ENCODE measurements at places on chromosomes 16 and 17.

- DNase-seq, result no peak
These were observed 6.4 kb downstream of the SIAH1 start for GRCh38 chr16:48378836-48379235.

GRCh38 chr17:14940938-14941265 lies 324.2 kb downstream of the PMP22 start:
- DNase-seq, result no peak

DNA sequence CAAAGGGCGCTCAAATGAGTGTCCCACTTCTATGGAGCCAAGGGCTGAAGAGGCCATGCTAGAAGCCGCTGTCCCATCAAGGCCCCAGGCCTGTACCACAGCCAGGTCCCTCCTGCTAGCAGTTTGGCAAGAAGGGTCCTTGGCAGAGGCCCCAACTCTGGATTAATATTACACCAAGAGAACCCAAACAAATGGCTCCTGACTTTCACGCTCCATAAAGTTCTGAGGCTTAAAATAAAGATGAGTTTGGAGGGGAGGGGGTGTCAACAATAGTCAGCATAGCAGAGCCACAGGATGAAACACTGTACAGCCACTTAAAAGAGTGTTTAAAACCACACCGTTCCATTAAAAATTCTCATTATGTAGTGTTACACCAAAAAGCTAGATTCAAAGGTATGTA lies 30.5 kb downstream of the CUEDC1 start:
- no peak for DNase-seq

GRCh38 chr16:12680531-12680930 lies 123.2 kb downstream of the CPPED1 start:
- no peak for DNase-seq

- DNase-seq, result no peak
These were observed 14.4 kb downstream of the MMP15 start for GRCh38 chr16:58039829-58040495.

- DNase-seq, result no peak
These were observed 49.6 kb upstream of the SIAH1 start for GRCh38 chr16:48434653-48435317.

GRCh38 chr17:50953518-50953830 lies 87.3 kb upstream of the TOB1 start:
- DNase-seq, result no peak

DNA sequence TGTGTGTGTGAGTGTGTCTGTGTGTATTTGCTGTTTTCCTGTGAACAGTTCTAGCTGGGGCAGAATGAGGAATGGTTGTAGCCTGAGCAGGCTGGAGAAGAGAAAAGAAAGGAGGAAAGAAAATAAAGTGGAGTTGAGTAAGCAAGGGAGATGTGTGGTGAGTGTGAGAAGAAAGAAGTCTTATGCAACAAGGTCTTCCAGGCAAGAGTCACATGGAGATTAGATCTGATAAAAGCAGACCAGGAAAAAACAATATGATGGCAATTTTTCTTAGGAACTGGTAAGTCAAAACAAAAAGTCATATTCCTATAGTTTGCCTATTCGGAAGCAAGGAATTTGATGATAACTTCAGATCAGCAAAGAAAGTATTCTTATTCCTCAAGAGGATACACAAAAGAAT lies 125.0 kb downstream of the HS3ST3A1 start:
- DNase-seq, result no peak

GRCh38 chr16:81442220-81442915 lies 2.2 kb upstream of the CMIP start:
- no peak for DNase-seq

- DNase-seq, result no peak
These were observed 505.3 kb upstream of the CDH5 start for GRCh38 chr16:65861131-65861731.

GRCh38 chr17:11701911-11702310 lies 103.6 kb downstream of the DNAH9 start:
- no peak for DNase-seq

GRCh38 chr17:73911726-73912372 lies 267.6 kb upstream of the SDK2 start:
- DNase-seq, result no peak

GRCh38 chr17:14047591-14047990 lies 21.7 kb upstream of the COX10 start:
- DNase-seq, result no peak

DNA sequence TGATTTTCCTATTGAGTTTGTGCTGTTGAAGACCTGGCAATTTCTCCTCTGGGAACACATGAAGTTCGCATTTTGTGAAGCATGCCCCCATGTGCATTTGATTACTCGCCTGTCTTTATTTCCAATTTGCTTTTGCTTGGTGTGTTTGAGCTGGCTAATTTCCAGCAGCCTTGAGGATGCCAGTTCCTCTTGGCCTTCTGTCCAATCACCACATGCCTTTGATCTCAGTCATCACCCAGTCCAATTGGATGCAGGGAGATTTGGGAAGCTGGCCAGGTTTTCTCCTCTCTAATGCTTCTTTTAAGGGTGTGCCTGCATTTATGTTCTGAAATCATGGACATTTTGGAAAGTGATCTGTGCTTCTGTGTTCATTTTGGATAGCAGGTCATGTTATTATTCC lies 3.8 kb upstream of the TMEM100 start:
- no peak for DNase-seq

DNA sequence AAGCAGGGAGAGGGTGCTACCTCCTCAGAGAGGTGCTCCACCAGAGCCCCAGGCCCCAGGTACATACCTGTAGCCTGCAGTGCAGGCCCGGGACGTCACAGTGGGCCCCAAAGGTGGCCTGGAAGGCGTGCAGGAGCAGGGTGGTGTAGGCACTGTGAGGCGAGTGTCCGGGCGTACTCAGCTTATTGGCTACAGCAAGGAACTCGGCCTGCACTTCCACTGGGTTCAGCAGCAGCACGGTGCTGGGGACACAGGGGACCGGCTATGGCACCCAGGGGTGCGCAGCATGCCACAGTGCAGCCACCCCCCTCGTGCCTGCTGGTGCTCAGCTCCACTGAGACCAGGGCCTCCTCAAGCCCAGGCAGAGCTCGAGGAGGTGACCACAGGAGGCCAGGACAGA lies 23.2 kb upstream of the PIK3R6 start:
- no peak for DNase-seq

DNA sequence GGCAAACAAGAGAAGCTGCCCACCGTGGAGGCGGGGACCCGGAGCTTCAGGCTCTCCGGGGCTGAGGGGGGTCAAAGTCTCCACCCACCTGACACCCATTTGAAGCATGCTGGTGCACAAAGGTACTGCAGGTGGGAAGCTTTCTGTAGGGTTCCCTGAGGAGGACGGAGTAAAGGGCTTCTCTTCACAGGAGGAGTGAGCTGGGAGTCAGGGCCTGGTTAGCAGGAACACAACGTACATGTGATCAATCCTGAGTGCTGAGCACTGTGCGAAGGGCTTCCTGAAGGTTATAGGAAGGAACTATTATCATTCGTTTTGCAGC lies 252.9 kb upstream of the RPL38 start:
- DNase-seq, result no peak

DNA sequence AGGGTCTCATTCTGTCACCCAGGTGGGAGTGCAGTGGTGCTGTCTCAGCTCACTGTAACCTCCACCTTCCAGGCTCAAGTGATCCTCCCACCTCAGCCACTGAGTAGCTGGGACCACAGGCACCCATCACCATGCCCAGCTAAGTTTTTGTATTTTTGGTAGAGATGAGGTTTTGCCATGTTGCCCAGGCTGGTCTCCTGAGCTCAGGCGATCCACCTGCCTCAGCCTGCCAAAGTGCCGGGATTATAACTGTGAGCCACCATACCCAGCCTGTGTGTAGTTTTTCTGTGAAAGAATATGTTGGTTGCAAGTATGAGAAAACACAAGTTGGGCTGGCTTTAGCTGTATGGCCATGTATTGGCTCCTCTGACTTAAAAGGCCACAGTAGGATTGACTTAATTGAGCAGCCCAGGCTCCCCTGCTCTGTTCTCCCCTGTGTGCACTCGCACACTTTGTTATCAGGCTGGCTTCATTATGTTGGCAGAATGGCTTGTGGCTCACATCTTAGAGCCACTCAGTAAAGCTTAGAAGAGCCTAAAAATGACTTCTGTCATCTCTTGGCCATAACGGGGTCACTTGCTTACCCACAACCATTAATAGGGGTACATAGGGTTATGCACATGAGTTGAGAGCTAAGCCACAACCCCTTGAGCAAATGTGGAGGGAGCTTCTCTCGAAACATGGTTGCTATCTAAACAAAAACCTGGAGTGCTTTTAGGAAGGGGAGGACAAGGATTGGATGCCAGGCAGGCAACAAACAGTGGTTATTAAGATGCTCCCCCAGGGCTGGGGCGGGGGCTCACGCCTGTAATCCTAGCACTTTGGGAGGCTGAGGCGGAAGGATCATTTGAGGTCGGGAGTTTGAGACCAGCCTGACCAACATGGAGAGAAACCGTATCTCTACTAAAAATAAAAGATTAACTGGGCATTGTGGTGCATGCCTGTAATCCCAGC lies 6.1 kb downstream of the HAPSTR1 start:
- DNase-seq, result no peak

GRCh38 chr16:63188086-63188771 lies 1152.0 kb upstream of the CDH8 start:
- no peak for DNase-seq

- no peak for DNase-seq
These were observed 127.7 kb upstream of the GSE1 start for GRCh38 chr16:85485379-85485778.

DNA sequence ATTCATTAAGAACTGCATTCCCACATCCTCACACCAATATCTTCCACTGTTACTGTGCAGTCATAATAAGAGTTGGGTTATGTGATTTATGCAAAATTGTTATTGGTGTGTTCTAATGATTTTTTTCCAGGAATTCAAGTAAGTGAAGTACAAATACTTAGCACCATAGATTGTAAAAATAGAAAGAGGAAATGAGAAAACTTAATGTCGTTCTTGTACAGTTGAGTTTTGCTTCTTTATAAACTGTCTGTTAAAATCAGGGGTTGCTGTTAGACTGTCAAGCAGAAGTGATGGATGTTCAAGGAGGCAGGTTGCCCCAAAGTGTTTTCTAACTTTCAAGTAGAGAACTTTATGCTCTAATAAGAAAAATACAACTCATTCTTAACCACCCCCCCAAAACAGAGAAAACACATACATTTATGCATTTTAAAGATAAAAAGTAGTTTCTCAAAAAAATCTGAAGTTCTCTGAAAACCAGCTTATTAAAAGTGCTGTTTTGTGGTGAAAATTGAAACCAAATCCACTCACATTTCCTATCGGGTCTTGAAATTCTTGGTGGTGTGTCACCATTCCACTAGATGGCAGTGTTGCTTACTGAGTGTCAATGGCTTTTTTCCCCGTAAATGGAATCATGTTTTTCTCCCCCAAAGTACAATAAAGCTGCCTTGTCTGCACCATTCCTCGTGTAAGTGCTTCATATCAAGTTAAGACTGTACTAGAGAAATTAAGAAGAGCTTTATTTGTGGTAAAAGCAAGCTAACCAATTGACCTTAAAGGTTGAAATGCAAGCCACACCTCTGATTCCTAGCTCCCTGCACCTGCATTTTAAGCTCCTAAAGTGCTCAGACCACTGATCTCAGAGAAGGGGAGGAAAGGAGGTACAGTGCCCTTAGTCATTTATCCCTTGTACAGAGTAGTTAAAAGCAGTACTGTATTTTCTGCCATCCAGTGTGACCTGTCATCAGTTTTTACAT lies 4.7 kb upstream of the IGSF6 start:
- peak; percentile 27 for DNase-seq

DNA sequence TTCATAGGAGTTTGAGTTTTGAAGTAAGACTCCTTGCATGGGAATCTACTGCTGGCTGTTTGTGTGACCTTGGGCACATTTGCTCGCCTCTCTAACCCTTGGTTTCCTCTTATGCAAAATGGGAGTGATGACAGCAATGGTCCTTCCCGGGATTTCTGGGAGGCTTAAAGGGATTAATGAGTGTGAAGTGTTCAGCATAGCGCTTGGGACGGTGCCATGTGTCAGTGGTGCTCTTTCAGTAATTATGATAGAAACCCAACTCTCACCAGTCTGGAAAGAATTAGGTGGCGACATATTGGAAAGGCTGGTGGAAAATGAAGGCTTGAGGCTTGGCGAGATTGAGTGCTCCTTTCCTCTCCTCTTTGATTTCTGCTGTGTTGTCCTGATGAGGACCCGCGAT lies 429.2 kb upstream of the EEF2KMT start:
- DNase-seq, result no peak

DNA sequence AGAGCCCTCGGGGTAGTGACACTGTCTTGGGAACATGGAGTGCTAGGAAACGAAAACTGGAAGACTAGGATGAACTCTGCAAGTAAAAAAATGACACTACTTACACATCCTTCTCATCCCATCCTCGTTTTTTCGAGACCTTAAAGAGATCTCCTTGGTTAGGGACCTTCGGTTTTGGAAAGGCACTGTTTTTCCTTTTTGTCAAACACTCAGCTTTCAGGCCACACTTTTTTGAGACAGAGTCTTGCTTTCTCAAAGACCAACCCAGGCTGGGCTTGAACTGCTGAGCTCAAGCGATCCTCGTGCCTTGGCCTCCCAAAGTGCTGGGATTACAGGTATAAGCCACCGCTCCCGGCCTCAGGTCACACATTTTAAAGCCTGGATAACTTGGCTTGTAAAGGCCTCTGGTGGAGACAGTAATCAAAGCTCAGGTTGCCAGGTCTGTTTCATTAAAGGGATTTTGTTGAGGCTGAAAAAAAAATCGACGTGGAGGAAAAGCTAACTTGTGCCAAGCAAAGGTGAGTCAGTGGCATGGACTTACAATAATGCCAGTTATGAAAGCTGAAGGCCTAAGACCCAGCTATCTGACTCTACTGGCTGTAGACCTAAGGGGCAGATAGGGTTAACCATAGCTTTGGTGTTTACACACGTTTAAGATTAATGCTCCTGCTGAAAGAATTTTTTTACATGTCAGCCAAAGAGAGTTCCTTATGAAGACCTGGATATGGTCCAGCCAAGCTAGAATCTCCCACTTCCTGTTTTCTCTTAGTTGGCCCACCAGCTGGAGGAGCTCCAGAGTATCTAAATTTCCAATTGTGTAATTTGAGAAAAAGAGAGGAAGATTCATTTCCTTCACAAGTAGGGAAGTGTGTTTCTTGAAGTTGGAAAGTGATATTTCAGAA lies 823 bp downstream of the NBR1 start:
- no peak for DNase-seq

- no peak for DNase-seq
These were observed 2.5 kb upstream of the SALL1 start for GRCh38 chr16:51153577-51154031.

DNA sequence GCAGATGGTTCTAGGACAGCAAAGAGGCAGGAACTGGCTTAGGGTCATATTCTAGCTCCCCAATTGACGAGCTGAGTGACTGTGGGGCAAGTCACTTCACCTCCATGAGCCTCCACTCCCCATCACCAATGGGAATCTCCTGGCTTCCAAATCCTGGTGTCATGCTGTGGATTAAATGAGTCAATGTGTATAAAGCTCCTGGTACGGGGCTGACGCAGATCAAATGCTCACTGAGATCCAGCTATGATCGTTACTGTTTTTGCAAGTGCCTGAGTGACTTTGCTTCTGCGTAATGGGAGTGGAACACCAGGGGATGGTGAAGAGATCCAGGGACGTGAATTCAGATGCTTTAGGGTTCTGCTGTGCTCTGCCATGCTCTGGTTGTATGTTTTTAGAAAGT lies 2.4 kb downstream of the SEC14L5 start:
- DNase-seq, result no peak

All from T follicular helper cell (primary cell).